AML-193 (cell line): ENCODE measurements at places on chromosomes 3 and 15.

DNA sequence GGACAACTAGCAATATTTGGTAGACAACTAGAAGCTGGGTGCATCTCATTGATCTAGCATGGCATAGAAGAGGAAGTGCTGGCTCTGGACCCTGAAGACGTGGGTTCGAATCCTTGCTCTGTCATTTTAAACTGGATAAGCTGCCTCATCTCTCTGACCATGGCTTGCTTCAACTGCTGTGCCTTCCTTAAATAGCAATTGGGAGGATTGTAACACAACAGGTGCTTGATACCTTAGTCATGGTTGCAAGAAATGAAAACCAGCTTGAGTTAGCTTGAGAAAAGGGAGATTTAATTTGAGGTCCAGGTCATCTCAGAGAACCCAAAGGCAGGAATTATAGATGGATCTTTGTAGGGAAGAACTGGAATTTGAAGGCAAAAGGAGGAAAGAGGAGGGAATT is 14.8 kb upstream of the RGMA start:
- no peak for DNase-seq

DNA sequence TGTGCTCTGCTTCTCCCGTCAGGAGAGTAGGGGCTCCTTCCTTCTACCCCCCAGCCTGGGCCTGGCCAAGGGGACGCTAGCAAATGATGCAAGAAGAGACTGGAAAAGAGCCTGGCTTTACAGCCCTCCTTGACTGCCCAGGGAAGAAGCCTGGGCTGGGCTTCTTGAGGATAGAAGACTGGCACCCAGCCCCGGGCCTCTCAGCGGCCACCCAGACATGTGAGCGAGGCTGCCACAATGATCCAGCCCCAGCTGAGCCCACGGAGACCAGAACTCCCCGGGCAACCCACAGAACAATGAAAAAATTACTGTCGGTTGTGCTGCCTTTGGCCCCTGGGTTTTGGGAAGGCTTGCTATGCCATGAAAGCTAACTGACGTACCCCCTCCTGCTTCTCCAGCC is 100.6 kb upstream of the PRR20G start:
- no peak for DNase-seq

DNA sequence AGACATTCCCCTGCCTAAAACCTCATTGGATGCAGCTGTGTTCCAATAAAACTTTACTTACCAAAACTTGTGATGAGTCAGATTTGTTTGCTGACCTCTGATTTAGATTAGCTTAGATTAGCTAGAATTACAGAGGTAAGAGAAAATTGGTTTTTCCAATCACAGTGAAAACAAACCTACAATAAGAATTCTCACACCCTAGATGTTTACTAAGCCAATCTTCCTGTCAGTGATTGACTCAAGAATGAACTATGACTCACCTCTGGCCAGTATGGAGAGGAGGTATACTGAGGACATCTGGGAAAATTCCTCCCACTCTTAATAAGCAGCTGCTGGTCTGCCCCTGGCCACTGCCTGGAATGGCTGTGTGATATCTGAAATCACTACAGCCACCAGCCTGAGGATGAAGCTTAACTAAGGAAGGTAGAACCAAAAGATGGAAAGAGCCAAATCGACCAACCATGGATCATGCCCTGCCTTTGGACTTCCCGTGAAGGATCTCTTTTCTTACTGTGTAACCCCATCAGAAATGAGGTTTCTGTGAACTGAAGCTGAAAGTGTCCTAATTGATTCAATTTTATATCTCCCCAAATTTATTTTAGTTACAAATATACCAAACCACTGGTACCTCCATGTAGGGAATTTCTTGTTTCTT is 19.0 kb upstream of the GHSR start:
- DNase-seq = no peak

GRCh38 chr3:71924721-71925120 is 139.8 kb upstream of the PROK2 start:
- DNase-seq = no peak

GRCh38 chr15:76299786-76300185 is 11.5 kb downstream of the ETFA start:
- peak; percentile 57 for DNase-seq

- DNase-seq = no peak
These were observed 90.4 kb downstream of the FOXP1 start for GRCh38 chr3:71492974-71493771.

- DNase-seq = no peak
These were observed 1.6 kb upstream of the TPM1 start for GRCh38 chr15:63040954-63041353.
